ENCODE measurements at places on chromosomes 5 and 9.

DNA sequence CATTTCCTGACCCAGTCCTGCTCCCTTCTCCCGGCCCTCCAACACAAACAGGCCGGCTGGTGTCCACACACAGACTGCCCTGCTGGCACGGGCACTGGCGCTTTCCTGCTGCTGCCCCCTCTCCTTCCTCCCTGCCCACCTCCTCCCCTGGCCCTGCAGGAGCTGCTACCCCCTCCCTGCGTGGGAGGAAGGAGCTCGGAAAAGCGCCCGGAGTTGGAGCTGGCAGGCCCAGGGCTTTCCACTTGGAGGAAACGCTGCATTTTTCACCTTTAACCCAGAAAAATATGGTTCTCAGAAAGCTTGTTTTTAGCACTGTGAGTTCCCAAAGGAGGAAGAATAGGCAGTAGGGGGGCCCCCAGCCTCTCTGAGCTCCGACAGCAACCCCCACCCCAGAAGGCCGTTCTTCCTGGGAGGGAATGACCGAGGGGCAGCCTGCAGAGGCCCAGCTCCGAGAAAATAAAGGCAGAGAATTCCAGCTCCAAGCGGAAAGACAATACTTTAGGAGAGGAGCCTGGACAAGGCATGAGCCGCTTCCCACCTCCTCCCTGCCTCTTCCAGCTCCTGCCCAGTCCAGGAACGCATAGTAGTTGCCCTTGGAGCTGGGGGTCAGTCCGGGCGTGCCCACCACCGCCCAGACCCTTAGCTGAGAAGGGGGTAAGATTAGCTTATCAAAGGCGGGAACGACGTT, 88.9 kb downstream of the LIFR start:
- no peak for DNase-seq

GRCh38 chr5:179258922-179259730, 86.1 kb downstream of the ADAMTS2 start:
- no peak for DNase-seq

DNA sequence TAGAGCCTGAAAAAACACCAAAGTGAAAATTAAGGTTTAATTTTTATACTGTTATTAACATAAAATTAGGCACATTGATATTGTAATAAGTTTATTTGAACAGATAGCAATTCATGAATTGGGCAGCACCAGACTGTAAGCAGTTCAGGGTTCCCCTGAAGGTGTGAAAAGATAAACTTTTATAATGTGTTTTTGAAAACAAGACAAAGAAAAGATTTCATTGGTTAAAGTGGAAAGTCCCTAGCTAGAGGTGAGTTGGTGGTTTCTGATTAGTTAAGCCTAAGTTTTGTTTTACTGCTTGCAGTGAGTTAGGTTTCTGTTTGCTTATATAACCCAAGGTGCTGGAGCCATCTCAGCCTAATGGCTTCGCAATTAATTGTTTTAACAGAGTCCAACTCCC, 96.5 kb upstream of the RPS23 start:
- DNase-seq, result no peak

DNA sequence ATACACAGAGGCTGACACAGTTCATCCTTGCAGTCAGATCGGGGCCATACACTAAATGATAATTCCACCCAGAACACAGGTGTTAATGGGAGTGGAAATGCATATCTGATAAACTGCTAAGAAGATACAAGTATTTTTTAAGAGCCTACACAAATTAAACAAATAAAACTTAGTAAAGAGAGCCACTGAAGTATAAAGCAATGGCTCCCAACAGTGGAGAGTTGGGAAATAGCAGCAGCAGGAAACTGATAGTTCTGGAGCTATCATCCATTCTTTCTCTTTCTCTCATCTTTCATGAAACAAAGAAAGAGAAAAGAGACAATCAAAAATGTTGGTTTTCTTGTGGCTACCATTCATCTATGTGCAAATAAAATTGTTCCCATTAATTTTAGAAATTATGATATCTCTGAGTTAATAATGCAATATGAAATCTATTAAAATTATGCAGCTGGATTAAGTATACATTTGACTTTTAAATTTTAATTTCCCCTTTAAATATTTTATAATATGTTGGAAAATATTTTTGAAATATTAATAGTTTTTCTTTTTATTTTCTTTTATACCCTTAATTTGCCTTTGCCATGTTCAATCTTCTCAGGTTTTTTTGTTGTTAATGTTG, 120.8 kb downstream of the EMB start:
- DNase-seq, result no peak

DNA sequence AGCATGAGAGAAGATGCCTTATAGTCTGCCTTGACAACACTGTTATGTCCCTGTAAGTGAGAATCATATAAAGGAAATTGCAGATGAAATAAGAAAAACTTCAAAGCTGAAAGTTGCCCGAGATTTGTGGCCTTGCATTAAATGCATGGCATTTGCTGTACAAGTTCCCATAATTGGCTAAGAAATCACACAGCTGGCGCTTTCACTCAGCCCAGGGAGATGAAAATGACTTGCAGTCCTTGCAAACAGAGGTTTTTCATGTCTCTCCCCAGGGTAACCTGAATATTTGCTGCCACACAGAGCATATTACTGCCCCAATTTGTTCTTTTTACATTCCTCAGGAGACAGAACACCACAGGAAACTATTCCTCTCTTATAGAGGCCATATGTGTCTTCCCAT, 174.8 kb downstream of the FAM114A2 start:
- DNase-seq, result no peak

DNA sequence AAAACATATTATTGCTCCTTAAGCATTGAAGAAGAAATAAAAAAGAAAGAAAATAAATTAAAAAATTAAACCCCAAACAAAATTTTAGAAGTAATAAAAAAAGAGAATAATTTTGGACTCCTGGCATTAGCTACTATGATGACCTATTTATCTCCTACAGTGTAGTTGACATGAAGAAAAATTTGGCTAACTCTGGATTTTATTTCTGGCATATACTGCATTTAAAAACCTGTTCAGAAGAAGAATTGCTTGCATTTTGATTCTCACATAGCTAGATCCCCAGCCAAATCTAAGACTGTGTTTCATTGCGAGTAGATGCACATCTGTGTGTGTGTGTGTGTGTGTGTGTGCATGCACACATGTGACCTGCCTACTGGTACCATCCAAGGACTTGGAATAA, 30.1 kb upstream of the GABRG2 start:
- DNase-seq, result no peak

GRCh38 chr5:141828162-141828561, 50.0 kb downstream of the PCDH1 start:
- DNase-seq, result no peak

DNA sequence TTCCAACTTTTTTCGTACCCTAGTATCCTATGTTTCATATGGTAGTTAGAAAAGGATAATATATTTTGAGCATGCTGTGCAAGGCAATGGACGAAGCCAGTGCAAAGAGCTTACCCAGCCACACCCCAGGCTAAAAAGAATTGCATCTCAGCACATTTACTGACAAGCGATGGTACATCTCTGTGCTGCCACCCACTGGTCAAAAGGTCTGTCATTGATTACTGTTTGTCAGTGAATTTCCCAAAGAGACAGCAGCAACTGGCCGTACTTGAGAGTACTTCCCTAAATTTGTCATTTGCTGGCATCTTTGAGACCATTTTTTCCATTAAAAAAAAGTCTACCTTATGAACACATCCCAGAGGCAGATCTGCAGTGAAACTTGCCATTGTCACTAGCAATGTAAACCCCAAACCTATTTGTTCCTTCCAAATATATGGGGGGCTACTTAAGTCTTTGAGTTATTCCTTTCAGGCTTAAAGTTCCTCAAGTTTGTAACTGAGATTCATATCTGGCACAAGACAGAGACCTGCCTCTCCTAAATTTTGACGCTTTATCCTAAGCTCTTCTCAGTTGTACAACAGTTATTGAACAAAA, 184.3 kb downstream of the CTNND2 start:
- no peak for DNase-seq

DNA sequence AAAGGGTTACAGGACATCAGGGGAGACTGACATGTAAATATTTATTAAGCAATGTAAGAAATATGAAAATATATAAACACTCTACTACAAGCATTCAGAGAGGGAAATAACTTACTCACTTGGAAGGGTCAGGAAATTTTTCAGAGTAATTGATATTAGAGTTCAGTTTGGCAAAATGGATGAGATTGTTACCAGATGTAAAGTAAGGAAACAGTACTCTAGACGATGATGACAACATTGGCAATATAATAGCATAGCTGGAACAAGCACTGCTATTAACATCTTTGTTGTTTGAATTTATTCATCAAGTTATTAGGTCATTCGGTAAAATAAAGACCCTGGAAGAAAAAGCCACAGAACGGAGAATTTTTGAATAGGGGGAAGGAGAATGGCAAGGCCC, 49.1 kb downstream of the GNA14 start:
- no peak for DNase-seq

Data from NCI-H446 (cell line).